ENCODE measurements at places on chromosomes 5 and 9. TPM values are rescaled to one million over a fixed set of nuclear protein-coding genes. Genes with fewer than 3 reads are reported as not detected.

The ANKRD31 gene
- 0.09 TPM for total RNA-seq

GRCh38 chr9:114465906-114466900 is 39.1 kb downstream of the WHRN start:
- DNase-seq = no peak

The ANKRD34B gene
- 3.6 TPM for total RNA-seq

- DNase-seq = no peak
Measured at GRCh38 chr5:179254638-179255271, 90.5 kb downstream of the ADAMTS2 start.

The MYOZ3 gene
- total RNA-seq = 11.6 TPM

DNA sequence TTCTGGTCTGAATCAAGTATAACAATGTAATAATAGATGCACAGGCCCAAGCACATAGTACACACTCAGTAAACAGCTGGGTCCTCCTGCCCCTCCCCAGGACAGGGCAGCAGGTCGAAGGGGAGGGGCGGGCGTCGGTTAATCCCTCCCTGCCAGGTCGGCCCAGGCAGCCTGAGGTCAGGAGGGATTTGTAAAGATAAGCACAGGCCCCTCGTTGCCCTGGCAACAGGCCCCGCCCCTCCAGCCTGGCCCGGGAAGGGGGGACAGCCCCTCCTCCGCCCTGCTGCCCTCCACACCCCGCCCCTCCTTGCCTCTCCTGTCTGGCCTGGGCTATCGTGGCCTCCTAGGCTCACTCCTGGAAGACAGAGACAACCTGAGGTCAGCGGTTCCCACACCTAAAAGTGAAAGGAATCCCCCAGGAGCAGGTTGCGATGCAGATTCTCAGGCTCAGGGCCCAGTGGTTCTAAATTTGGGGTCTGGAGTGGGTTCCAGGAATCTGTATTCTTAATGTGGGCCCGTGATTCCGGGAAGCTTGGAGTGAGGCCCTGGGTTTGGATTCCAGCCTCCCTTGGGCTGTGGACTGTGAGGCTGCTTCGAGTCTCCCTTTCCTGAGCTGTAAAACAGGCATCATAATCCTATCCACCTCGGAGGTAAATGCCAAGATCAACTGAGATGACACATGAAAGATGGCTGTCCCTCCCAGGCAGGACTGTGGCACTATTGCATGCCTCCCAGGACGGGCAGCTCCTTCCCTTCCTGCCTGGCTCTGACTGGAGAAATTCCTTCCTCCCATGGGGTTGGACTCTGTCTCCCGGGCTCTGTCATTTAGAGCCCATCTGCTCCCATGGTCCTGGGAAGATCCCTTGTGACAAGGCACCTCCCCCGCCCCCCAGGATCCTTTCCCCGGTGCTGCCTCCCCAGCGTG is 4.4 kb downstream of the CRB2 start:
- peak; percentile 98 for DNase-seq

- no peak for DNase-seq
Measured at GRCh38 chr9:119667916-119668315, 298.7 kb upstream of the BRINP1 start.

GRCh38 chr9:33306037-33306436 is 15.7 kb downstream of the NFX1 start:
- no peak for DNase-seq

DNA sequence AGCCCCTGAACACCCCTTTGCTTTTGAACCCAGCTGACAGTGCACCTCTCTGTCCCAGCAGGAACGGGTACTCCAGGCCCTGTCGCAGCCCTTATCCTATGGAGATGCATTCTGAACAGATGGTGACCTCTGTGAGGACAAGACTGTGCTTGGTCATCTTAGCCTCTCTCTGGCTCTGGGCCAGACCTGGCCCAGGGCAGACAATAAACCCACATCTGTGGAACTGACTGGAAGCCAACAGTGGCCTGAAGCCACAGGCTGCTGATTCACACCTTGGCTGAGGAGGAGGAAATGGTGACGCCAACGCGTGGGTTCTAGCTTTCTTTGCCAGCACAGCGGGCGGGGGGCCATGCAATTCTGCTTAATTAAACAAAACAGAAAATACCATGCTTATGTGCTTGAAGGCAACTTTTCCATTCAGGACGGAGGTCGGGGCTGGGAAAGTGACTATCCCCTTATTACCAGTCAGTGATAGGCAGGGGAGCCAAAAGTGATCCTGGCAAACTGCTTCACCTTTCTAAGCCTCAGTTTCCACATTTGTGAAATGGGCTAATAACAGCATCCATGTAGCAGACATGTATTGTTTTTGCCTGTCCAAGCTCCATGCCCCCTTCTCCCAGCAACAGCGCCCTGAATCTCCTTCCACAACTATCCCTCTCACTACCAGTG is 10.8 kb downstream of the SH3PXD2B start:
- DNase-seq = no peak

- DNase-seq = peak; percentile 29
Measured at GRCh38 chr5:178420354-178420781, 169.8 kb downstream of the COL23A1 start.

DNA sequence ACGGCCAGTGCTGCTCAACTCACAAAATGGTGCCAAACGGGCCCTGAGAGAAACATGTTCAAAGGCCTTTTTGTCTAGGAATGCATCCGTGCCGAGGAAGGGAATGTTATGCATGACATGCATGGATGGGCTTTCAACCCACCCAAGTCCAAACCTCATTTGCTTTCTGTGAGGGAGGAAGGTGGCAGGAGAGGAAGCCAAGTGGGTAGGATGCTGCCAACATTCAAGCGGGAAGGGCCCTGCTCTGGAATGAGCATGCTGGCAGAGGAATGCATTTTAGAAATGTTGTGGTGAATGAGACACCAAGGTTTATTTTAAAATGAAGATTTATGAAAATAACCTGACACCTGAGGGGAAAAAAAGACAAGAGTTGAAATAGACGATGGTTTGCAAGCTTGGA is 479.1 kb downstream of the CCDC171 start:
- DNase-seq = no peak

DNA sequence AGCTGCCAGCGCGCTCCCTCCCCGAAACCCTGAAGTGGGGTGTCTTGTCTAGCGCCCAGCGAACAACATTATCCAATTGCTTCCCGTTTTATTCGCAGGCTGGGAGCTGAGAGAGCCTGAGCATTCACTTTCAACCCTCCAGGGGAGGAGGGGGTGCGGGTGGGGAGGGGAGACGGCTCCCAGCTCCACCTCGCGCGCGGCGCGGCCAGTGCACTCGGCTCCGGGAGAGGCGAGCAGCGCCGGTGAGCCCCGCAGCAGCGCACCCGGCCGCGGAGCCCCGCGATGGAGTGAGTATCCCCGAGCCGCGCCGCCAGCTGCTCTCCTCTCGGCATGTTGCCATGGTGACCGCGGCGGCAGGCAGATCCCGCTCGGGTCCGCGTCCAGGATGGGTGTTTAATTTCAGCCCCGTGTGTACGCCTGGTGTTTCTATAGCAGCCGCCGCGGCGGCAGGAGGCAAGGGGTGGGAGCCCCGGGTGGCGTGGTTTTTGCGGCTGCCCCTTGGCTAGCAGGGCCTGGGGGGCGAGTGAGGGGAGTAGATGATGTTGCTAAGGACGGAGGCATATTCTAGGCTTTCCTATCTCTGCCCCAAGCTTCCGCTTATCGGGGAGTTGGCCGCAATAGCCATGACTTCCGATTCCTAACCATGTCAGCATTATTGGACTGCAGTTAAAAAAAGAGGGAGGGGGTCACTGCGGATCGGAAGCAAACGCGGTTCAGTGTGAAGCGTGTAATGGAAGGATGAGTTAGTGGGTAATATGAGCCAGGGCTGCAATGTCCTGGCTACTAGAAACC is 139.2 kb upstream of the PALM2AKAP2 start:
- peak; percentile 68 for DNase-seq

DNA sequence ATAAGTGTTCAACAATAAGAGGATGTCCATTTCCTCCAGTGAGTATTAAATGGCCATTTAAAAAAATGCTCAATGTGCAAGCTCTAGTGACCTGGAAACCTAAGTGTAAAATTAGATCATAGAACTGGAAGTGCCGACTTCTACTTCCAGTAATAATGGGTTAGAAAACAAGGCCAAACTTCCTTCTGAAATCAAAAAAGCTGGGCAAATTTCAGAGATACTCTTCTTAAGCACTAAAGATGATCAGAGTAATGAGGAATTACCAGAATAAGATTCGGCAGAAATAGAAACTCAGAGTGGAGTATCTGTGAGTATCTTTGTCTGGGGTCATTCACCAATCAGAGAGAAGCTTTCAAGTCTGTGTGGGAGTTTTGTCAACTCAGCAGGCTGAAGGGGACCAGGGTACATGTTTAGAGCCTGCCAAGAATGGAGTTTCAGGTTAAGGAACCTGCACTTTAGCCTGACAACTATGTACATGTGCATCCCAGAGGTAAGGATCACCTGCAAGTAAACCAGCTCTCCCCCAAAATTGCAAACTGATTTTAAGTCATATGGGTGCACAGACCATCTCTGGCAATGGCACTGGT is 17.1 kb downstream of the FCN2 start:
- DNase-seq = no peak

DNA sequence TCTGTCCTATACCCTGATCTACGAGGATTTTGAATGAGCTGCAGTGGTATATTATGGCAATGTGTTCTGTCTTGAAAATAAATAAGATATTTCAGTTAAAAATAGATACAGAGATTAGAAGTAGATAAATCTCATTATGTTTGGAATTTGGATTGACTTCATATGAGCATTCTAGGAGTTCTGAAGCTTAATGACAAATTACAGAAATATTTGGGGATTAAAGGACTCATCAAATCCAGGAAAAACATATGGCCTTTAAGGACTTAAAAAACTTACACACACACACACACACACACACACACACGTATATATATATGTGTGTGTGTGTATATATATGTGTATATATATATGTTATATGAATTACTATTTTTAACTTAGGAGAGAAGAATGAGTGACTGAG is 446.9 kb upstream of the CD180 start:
- DNase-seq = no peak

- DNase-seq = no peak
Measured at GRCh38 chr9:34036625-34037024, 12.1 kb downstream of the UBAP2 start.

- no peak for DNase-seq
Measured at GRCh38 chr5:98341038-98342032, 432.1 kb upstream of the RGMB start.

GRCh38 chr9:99445371-99445891 is 223.3 kb downstream of the SEC61B start:
- no peak for DNase-seq

The HAVCR2 gene
- total RNA-seq = 0.25 TPM

The LOX gene
- total RNA-seq = 2.8 TPM

- no peak for DNase-seq
Measured at GRCh38 chr5:142290577-142291299, 34.1 kb downstream of the SPRY4 start.

The LECT2 gene
- not detected for total RNA-seq

The TMEM252 gene
- not detected for total RNA-seq

GRCh38 chr9:120481248-120481647 is 98.7 kb downstream of the CDK5RAP2 start:
- DNase-seq = no peak

- no peak for DNase-seq
Measured at GRCh38 chr5:7516253-7516652, 120.3 kb downstream of the ADCY2 start.
